ENCODE measurements at places on chromosomes 2 and 18. TPM values are rescaled to one million over a fixed set of nuclear protein-coding genes. Genes with fewer than 3 reads are reported as not detected.

DNA sequence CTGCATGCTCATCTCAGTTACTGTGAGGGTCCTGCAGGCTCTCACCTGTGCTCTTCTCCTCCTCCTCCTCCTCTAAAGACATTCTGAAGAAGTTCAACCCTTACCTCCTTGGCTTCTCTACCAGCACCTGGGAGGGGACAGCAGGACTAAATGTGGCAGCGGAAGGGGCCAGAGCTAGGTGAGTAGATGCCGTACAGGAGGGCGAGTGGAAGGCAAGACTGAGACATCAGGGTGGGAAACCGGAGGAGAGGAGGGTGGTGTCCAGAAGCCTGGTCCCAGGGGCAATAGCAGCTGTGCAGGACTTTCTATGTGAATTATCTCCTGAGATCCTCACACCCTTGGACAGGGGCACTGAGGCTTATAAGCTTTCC, 124.9 kb downstream of the PLB1 start:
- DNase-seq: no peak

The LOXHD1 gene
- total RNA-seq: 0.47 TPM

DNA sequence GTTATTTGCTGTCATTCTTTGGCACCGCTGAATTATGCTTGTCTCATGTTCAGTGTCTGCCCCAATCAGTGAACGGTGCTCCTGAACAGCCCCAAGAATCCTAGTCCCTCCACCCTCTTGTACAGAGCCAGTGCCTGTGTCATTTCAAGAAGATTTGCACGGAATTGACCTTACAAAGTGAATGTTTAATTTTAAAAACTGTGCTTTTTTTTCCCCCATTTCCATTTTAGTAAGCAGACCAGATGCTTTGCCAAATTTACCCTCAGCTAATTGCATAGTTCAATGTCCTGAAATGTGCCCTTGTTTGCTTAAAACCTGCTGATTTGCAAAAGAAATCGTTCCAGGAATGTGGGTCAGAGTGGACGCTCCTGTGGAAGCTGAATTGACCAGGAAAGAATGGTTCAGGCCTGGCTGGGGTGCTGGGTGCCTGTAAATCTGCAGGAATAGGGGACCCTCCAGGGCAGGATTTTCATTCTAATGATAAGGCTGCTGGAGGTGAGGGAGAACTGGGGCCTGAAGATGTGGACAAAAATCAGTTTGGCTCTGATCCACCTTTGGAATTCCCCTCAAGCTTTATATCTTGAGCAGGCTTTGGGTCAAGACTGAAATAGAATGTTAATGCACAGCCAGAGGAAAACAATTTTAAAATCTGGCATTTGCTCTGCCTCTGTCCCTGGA, 20.1 kb downstream of the TMEM17 start:
- no peak for DNase-seq

- DNase-seq: peak; percentile 77
These were observed 10.2 kb downstream of the PROKR1 start for GRCh38 chr2:68653538-68653982.

DNA sequence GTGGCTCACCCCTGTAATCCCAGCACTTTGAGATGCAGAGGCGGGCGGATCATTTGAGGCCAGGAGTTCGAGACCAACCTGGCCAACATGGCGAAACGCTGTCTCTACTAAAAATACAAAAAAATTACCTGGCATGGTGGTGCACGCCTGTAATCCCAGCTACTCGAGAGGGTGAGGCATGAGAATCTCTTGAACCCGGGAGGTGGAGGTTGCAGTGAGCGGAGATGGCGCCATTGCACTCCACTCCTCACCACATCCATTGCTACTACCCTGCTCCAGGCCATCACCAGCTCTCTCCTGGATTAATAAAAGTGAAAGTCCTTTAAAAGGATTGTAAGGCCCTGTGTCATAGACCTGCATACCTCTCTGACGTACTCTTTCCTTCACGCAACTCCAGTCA, 1.2 kb downstream of the RMP24 start:
- DNase-seq: no peak

GRCh38 chr2:240581811-240582210, 4.7 kb upstream of the CAPN10 start:
- DNase-seq: no peak

- DNase-seq: no peak
These were observed 297.8 kb downstream of the SP3 start for GRCh38 chr2:173667415-173667814.

DNA sequence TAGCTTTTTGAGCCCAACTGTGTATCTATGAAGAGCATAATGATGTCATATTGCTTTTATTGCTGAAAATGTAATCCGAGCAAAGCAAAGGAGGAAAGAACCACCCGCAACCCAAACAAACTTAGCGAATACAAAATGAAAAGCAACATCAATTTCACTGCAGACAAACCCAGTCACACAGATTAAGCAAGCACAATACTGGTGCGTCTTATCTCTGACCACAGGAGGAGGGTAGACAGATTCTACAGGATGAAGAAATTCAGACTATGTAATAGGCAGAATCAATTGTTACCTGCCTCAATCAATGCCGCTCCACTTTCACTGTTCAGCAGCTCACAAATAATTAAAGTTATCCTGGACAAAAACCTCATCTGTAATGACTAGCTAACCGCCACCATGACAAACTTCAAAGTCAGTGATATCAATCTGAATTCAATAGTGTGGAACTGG, 115.5 kb upstream of the SP3 start:
- no peak for DNase-seq

DNA sequence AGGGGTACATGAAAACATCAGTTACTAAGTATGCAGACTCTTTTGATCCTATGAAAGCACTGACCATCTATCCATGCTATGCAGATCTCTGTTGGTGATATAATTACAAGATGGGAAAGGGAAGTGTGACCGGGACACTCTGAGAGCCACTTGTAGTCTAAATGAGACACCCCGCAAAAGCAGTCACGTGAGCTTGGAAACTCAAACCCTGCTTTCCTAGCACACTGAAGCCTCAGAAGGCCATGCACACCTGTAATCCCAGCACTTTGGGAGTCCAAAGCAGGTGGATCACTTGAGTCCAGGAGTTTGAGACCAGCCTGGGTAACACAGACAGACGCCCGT, 137.5 kb downstream of the INO80D start:
- DNase-seq: no peak

The RUFY4 gene
- 0.55 TPM for total RNA-seq

- no peak for DNase-seq
These were observed 150.6 kb downstream of the RIF1 start for GRCh38 chr2:151560289-151560688.

DNA sequence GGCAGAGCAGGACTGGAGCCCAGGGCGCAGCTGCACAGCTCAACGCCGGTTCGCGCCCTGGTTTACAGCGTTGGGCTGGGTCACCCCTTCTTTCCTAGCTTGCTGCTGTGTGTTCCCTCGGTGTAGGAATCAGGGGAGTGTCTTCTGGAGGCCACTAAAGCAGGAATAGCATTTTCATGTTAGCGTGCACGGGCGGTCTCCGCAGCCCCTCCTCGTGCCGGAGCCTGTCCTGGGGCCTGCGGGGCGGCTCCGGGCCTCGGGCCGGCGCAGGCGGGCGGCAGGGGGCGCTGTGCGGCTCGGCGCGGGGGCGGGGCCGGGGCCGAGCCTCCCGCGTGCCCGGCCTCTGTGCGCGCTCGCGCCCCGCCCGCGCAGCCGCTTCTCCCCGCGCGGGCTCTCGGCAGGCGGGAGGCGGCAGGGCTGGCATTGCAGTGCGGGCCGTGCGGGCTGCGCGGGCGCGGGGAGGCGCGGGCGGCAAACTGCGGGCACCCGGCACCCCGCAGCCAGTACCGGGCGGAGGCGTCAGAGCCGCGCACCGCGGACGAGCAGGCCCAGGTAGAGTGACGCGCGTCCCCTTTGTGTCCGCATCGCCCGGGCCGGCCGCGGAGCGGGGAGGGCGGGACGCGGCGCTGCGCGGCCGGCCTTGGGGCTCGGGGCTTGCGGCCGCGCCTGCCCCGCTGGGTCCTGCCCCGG, at the start of gene RNF144A:
TSS of gene RNF144A (plus strand) at position 342 of the 690 bp plus-strand sequence. CDS start 79,515 bp downstream, outside the sequence.
- peak; percentile 72 for DNase-seq

The WDR33 gene
- 64.3 TPM for total RNA-seq

The EPC2 gene
- 26.5 TPM for total RNA-seq

All from activated CD8-positive, alpha-beta T cell treated with anti-CD3 and anti-CD28 coated beads, Interleukin-2, amount 10 ng/mL, durations not matched to agents 7 days and 5 days (primary cell).